ENCODE measurements at places on chromosomes 16 and 17. TPM values are rescaled to one million over a fixed set of nuclear protein-coding genes. Genes with fewer than 3 reads are reported as not detected.

TERB1 gene
- total RNA-seq: 0.17 TPM

SHCBP1 gene
- 49.5 TPM for total RNA-seq

- DNase-seq: no peak
Measured at GRCh38 chr16:30967795-30968194, 10.2 kb downstream of the SETD1A start.

- DNase-seq: no peak
Measured at GRCh38 chr16:85210423-85211169, 98.3 kb upstream of the CIBAR2 start.

DNA sequence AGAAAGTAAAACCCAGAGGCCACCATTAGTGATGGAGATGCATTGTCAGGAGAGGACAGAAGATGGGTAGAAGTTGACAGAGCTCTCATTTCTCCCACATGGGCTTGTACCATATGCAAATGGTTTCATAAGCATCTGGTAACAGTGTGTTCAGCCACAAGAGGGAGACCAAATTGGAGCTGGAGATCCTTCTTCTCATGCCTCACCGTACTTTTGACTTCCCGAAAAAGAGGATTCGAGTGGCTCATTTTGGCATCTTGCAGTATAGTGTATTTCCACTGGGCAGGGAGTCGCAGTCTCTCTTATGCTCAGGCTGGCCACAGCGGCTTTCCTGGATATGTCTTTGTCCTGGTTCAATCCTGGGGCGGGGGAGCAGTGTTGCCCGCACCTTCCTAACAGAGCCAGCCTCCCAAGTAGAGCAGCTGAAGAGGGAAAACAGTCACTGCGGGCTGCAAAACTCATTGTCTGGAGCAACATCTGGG is 23.8 kb downstream of the TBC1D3B start:
- DNase-seq: no peak

DNA sequence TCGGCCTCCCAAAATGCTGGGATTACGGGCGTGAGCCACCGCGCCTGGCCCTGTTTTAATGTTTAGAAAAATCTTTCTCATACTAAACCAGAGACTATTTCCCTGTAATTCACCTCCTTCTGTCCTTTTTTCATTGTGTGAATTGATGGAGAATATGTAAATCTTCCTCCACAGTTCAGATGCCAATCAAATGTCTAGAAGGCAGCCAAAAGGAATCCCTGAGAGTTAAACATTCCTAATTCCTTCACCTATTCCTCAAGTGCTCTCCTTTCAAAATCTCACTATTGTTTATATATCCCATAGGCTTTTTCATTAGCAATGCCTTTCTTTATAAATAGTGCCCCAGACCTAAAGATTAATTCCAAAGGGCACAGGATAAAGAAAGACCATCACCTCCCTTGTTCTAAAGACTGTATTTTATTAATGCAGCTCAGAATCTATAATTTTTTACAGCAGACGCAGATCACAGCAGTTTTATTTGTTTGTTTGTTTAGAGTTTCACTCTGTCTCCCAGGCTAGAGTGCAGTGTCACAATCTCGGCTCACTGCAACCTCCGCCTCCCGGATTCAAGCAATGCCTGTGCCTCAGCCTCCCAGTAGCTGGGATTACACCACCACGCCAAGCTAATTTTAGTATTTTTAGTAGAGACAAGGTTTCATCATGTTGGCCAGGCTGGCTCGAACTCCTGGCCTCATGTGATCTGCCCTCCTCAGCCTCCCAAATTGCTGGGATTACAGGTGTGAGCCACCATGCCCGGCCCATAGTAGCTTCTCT is 30.5 kb downstream of the COPZ2 start:
- no peak for DNase-seq

GRCh38 chr16:54538276-54538675 is 251.7 kb upstream of the IRX3 start:
- no peak for DNase-seq

Measured in OCI-LY7 (cell line).